ENCODE measurements at places on chromosomes 16 and 17.

GRCh38 chr17:32927724-32928585, at the start of gene TMEM98:
TMEM98 (plus strand) TSS chr17:32928153; CDS start chr17:32931529, 3,376 bp downstream.
- DNase-seq = no peak

- no peak for DNase-seq
Observed at GRCh38 chr16:28975158-28975599, 601 bp downstream of the SPNS1 start.

DNA sequence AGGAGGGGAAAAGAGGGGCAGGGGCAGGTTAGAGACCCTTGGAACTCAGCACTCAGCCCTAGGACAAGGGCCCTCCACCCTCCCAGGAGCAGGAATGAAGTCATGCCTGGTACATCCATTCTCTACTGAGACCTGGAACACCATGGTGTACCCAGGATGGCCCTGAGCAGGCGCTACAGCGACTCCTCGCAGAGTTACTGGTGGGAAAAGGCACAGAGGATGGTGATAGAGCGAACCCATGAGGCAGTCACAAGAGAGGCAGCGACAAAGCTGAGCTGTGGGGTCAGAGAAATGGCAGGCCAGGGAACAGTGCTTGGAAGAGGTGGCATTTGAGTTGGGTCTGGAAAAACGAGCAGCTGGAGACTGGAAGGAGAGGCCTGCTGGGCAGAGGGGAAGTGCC, 37.5 kb downstream of the SRCIN1 start:
- no peak for DNase-seq

DNA sequence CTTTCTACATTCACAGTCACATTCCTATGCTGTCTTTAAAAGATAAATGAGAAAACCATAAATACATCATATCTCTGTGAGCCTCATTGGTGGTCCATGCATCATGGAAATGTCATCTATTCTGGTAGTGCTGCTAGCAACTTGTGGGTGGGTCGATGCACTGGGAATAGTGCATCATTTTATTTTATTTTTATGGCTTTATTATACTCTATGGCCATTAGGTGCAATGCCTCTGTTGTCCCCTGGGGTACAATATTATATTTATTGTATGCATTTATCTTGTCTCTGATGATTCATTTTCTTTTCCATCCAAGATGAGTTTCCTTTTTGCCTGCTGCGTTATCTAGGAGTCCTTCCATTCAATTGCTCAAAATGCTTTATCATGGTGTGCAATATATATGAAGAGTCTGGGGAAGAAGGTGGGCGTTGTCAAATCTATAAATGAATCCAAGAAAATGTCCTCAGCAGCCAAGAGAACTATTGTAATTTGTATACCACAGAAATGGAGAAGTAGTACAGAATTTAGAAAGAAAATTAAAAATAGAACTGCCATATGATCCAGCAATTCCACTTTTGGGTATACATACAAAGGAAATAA, 324.0 kb downstream of the KCNJ2 start:
- DNase-seq = no peak

DNA sequence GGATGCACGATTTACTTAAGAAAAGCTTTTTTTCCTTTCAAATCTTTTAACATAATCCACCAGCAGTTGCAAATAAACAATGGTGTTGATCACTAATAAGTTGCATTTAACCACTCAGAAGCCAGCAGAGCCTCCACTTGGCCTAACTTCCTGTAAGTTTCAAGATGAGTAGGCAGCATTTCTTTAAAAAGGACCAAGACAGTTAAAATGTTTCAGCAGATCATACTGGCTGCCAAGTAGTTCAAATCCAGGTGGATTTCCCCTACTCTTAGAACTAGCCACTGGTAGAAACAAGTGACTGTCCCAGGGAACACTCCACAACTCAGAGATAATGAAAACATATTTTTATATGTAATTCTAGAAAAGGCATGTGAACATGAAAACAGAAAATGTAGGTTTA, 17.0 kb upstream of the RFFL start:
- no peak for DNase-seq

DNA sequence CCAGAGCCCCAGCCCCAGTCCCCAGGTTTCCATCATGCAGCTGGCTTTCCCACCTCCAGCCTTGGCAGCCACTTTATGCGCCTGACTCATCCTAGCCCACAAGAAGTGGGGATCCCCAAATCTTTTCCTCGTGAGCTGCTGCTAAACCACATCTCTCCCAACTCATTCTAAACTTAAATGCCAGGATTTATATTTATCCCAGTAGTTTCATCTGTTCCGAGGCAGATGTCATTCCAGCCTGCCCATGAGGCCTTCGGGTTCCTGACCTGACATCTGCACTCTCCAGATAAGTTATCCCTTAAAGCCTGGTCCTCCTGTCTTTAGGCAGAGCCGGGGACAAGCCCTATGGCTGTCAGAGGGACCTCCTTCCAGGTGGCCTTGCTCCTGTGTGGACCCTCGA, 16.6 kb downstream of the PLXDC1 start:
- no peak for DNase-seq

GRCh38 chr16:62970851-62971250, 934.6 kb upstream of the CDH8 start:
- DNase-seq = no peak

DNA sequence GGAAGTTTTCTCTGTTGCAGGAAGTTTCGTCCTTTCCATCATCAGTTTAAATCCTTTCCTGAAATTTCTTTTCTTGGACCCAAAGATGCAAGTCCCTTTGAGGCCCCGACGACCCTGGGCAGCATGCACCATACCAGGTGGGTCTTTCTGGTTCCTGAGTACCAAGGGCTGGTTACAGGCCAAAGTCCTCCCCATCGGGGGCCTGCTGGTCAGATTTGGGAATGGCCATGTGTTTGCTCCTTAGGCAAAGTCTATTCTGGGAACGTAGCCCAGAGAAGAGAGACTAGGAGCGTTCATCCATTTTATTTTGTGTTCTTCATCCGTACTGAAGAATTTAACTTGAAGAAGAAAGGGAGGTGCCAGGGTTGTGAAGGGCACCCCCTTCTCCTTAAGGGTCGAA, 17.5 kb upstream of the ADAM11 start:
- DNase-seq = no peak

DNA sequence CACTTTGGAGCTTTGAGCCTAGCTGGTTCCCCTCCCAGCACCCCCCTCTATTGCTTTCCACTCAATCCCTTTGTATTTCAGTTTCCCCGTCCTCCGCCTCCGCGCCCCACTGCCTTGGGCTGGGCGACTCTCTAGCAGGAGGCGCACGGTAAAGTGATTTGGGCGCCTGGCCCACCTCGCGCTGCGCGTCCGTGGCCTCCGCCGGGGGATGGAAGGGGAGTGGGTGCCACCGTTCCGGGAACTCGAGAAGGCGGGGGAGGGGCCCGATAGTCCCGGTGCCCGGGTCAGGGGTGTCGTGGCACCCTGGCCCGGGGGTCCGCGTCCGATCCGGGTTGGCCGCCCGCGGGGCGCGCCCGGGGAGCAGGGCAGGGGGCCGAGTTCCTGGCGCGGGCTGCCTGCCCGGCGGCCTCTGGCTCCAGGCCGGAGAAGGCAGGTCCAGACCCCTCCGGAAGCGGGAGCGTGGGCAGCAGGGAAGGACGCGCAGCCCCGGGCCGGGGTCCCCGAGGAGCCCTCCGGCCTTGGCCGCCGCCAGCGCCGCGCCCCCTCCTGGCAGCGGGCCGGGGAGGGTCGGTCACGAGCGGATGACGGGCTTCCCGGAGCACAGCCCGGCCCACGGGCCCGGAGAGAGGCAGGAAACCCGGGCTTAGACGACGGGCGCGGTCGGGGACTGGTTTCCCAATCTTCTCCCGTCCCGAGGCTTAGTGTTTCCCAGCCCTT, 15.8 kb downstream of the MEOX1 start:
- no peak for DNase-seq

- no peak for DNase-seq
Observed at GRCh38 chr16:84252184-84252583, 12.4 kb upstream of the KCNG4 start.

- DNase-seq = no peak
Observed at GRCh38 chr16:66612422-66612821, 7.9 kb downstream of the CMTM3 start.

DNA sequence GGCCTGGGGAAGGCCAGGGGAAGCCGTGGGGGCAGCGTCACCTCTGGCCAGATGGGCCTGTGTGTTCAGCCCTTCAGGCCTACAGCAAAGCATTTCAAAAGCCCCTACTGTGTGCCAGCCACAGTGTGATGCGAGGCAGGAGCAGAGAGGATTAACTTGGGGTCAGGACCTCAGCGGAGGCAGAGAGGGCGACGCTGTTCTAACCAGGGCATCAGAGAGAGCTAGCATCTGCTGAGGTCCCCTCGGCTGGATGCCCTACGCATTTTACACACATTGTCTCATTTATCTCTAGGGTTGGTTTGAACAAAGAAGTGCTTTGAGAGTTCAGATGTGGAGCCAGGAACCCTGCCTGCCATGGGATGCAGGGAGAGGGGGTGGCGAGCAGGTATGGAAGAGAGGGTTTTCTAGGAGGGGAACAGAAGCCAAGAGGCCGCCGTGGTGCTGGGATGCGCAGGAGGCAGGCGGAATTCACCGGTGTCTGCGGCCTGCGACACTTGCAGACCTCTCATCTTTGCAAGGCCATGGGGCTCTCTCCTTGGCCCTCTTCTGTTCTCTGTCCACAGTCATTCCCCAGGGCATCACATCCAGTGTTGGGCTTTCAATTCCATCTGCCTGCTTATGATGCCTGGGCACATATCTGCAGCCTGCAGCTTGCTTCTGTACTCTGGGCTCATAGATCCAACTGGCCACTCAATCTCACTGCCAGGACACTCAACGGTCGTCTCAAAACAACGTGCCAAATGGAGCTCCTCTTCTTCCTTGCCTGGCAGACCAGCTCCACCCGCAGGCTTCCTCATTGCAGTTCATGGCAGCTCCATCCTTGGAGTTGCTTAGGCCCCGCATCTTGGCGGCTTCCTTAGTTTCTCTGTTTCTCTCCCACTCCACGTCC, 8.1 kb upstream of the NKD1 start:
- DNase-seq = no peak

- DNase-seq = no peak
Observed at GRCh38 chr17:8123695-8124349, at the start of gene HES7. HES7 (minus strand) TSS chr17:8124106; CDS start chr17:8124084, 22 bp downstream.

DNA sequence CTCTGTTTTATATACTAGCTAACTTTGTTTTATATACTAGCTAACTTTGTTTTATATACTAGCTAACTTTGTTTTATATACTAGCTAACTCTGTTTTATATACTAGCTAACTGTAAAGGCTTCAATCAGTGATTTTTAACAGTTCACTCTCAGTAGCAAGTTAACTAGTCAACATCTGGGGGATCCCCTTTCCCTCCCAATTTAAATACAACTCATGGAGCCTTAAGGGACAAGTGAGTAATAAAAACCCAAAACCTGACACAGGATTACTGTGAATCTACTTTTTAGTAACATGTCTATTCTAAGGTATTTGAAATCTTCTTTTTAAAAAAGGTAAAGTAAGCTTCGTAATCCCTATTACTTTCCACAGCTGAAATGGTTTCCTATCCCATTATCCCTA, 32.2 kb downstream of the FAM222B start:
- no peak for DNase-seq

DNA sequence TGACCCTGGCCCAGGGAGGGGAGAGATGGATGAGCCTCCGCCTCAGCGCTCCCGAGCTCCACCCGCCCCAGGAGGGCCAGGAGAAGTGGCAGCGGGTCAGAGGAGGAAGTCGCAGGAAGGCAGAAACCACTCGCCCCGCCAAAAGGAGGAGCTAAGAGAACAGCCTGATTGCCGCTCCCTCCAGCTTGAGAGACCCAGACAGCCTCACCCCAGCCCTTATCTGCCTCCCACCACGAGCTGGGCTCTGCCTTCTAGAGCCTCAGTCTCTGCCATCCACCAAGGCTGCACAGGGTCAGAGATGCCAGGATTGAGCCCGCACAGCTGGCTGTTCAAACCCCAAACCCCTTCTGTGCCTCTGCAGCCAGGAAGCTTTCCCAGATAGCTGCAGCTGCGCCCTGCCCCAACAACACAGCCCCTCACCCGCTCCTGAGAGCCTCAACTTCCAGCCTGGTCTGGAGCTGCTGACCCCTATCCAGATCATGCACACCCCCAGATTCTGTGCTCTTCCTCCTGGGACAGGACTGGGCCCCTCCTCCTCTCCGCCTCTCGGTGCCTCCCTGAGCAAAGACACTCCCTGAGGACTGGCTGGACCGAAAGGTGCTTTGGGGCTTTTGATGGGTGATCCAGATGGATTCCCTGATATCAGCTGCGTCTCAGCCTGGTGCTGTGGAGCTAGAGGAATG, 1.0 kb upstream of the ATP2A3 start:
- no peak for DNase-seq

GRCh38 chr17:74832421-74832820, 27.3 kb downstream of the GRIN2C start:
- DNase-seq = no peak

- DNase-seq = no peak
Observed at GRCh38 chr16:88534638-88535190, 35.5 kb upstream of the ZC3H18 start.

GRCh38 chr17:690361-690760, 24.3 kb downstream of the VPS53 start:
- DNase-seq = no peak

- DNase-seq = no peak
Observed at GRCh38 chr17:35291802-35292201, 48.9 kb downstream of the SLFN5 start.

DNA sequence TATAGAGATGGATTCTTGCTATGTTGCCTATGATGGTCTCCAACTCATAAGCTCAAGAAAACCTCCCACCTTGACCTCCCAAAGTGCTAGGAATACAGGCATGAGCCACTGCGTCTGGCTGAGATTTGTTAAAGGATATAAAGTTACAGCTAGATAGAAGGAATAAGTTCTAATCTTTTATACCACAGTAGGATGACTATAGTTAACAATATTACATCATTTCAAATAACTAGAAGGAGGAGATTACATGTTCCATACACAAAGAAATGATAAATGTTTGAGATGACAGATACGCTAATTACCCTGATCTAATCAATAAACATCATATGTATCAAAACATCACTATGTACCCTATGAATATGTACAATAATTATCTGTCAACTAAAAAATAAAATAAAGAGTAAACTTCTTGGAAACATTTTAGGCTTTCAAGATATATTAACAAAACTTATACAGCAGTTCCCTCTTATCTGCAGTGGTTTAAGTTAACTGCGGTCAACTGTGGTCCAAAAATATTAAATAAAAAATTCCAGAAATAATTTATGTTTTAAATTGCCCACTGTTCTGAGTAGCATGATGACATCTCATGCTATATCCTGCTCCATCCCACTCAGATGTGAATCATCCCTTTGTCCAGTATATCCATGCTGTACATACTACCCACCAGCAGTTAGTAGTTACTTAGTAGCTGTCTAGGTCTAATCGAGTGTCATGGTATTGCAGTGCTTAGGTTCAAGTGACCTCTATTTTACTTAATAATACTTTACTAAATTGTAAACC, 129.2 kb upstream of the NACA2 start:
- DNase-seq = no peak

- no peak for DNase-seq
Observed at GRCh38 chr16:4525634-4526277, 12.8 kb downstream of the CDIP1 start.

Measured in NCI-H187 treated with DMSO at 0.1 percent for 48 hours (cell line).